ENCODE measurements at places on chromosomes 2 and 18.

- no peak for DNase-seq
Measured at GRCh38 chr2:137947032-137947727, 17.1 kb upstream of the HNMT start.

- DNase-seq, result peak; percentile 48
Measured at GRCh38 chr18:12296457-12296856, 11.6 kb upstream of the TUBB6 start.

DNA sequence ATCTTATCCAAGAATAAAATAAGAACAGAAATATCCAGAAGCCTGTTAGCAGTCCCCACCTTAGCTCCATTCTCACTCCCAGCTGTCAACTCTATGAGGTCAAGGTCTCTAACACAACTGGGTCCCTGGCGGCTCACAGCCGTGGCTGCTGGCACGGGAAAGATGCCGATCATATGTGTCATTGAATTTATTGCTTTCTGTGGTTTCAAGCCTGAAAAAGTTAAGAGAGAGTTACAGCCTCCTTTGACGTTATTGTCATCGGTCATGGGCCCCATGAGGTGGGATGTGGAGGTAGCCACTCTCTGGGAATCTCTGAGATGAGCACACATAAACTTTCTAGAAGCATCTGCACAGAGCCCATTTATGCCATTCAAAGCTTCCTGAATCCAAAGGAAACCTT lies 28.7 kb upstream of the CABLES1 start:
- peak; percentile 97 for DNase-seq

- peak; percentile 88 for DNase-seq
Measured at GRCh38 chr2:160970052-160970965, 189.9 kb upstream of the TANK start.

GRCh38 chr2:118059919-118060478 lies 28.3 kb upstream of the INSIG2 start:
- peak; percentile 78 for DNase-seq
